NCI-H524 (cell line): ENCODE measurements at places on chromosomes 4 and X.

- no peak for DNase-seq
These were observed 509.6 kb downstream of the MID1IP1 start for GRCh38 chrX:39310891-39311290.

DNA sequence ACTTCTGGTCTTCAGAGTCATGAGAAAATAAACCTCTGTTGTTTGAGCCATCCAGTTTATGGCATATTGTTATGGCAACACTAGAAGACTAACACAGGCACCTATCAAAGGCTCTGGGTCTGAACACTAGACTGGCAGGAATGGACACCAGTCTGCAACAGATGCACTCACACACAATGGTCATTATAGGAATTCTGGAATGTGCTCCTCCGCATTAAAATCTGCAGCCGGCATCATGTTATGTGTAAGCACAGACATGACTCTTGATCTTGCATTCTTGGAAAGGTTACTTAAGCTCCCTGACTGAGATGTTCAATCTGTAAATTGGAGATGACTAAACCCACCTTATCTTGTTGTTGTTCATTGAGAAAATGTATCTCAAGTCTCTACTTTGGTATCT lies 112.3 kb upstream of the ZNF518B start:
- DNase-seq: no peak

DNA sequence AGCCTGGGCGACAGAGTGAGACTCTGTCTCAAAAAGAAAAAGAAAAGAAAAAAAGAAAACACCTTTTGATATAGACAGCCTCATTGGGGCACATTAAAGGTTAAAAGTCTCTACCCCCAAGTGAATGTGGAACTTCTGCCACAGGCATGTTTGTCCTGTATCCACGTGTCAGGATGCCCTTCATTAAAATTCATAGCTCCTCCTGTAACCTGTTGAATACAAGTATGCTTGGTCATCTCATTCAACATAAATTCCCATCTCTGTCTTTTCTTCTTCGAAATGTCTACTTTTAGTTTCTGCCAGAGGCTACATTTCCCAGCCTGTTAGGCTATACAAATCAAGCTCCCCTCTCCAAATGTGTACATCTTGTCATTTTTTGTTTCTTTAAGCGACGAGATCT lies 25.8 kb downstream of the P2RY8 start:
- no peak for DNase-seq

DNA sequence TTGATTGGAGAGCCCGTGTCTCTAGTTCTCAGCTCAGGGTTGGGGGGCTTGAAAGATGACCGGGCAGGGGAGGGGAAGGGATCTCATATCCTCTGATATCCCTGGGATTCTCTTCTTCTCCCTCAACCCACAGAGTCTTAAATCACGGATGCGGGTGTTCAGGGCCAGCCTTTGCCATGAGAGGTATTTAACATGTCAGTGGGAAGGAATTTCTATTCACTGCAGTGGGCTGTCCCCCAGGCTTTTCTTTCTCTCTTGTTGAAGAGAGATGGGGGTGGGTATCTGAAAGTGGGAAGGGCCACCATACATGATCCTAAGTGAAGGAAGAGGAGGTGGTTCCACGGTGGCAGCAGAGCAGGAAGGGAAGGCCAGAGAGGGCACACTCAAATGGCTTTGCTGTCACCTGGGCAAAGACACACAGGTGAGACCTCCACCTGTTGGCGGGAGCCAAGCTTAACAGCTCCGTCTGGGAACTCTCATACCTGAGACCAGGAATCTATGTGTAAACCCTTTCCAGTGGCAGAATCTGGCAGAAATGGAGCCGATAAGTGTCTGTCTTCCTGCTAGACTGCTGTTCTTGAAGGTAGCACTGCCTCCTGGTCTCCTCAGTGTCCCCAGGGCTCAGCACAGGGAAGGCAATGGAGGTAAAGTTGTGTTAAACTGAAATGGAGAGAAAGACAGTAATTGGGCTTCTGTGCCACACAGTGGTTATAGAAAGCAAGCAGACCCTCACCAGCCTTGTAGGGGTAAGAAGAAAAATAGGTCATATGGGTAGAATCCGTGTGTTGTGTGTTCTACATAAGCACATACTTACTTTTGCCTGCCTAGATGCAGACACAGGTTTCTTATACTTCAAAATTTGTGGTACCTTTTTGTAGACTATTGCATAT lies 49.4 kb downstream of the RHOH start:
- no peak for DNase-seq

- DNase-seq: no peak
These were observed 55.3 kb downstream of the ARHGAP10 start for GRCh38 chr4:147787204-147787603.

DNA sequence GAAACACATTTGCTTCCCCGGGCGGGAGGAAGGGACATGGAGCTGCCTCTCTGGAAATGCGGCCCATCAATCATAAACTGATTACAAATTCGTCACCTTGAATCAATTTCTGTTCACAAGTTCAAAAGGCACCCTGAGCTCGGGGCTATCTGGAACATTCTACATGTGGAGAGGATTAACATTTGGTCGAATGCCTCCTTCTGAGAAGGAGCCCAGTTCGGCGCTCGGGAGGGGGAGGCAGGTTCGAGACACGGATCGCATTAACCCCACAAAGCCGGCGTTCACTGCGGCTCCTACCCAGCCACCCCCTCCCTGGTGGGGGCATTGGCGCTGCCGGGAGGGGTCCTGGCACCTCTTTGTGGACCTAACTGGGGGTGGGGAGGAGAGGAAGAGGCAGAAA lies 108.0 kb downstream of the CPZ start:
- DNase-seq: no peak

DNA sequence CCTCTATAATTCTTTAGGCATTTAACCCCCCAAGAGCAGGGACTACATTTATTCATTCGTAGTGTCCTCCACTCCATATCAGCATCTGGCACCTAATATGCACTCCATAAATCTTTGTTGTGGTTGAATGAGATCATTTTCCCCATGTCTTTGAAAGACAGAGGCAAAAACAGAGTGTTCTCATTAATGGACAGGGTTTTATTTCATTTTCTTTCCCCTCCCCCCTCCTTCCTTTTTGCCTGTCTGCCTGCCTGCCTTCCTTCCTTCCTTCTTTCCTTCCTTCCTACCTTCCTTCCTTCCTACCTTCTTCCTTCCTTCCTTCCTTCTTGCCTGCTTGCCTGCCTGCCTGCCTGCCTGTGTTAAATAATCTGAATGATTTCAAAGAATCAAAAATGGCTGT lies 83.2 kb downstream of the SHROOM3 start:
- no peak for DNase-seq

- no peak for DNase-seq
These were observed 260.5 kb downstream of the RAPGEF2 start for GRCh38 chr4:159363361-159363760.

- DNase-seq: no peak
These were observed 57.3 kb downstream of the DMP1 start for GRCh38 chr4:87707279-87707918.

DNA sequence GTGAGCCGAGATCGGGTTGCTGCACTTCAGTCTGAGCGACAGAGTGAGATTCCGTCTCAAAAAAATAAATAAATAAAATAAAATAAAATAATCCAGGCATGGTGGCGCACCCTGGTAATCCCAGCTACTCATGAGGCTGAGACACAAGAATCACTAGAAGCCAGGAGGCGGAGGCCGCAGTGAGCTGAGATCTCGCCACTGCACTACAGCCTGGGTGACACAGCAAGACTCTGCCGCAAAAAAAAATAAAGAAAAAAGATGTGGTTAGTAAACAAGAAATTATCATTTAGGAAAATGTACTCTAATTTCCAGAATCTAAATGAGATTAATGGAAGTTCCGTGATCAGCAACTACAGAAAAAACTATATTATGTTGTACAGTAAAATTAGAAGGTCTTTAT lies 14.5 kb upstream of the LRBA start:
- DNase-seq: no peak
